ENCODE measurements at places on chromosomes 6 and 20.

- no peak for DNase-seq
These were observed 106.3 kb downstream of the ADTRP start for GRCh38 chr6:11672256-11672655.

GRCh38 chr20:39083761-39084160 lies 121.6 kb downstream of the DHX35 start:
- no peak for DNase-seq

DNA sequence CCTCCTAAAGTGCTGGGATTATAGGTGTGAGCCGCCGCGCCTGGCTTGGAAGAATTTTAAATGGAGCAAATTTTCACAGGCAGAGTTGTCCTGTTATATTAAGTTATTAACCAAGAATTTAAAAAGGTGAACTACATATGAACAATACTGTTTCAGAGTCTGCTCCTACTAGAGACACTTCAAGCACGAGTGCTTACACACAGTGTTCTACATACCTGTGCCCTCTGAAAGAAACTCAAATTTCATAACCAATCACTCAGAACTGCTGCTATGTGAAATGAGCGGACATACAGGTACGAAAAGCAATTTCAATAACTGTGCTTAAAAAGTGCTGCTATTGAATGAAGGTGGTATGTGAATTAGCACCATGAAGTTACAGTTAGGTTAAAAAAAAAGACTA lies 262.0 kb downstream of the SYNE1 start:
- DNase-seq, result no peak

DNA sequence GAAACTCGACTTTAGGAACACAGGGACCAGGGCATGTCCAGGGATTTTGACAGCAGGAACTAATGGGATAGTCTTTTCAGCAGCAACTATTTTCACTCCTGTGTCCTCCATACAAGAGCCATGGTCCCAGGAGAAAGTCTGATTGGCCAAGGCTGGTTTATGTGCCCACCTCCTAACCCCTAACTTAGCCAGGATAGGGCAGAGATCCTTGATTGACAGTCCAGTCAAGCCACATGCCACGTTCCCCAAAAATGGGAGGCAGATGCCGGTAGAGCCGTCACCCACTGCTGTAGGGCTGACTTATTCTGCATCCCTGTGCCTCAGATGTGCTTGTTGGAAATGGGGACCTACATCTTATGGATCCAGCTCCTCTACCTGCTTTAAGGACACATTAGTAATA lies 22.3 kb downstream of the SLC2A10 start:
- no peak for DNase-seq

DNA sequence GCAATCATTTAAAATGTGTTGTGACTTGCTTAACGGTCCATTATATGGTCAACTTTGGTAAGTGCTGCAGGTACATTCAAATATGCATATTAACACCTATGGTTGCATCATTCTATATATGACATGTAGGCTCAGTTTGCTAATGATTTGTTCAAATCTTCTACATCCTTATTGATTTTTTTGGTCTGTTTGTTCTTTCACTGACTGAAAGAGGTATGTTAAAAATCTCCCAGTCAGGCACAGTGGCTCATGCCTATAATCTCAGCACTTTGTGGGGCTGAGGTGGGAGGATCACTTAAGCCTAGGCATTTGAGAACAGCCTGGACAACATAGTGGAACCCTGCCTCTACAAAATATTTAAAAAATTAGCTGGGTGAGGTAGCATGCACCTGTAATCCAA lies 29.2 kb downstream of the PIGU start:
- no peak for DNase-seq

GRCh38 chr6:8137529-8137939 lies 35.2 kb upstream of the EEF1E1 start:
- no peak for DNase-seq

GRCh38 chr6:68778356-68779020 lies 143.4 kb downstream of the ADGRB3 start:
- no peak for DNase-seq

GRCh38 chr20:63656451-63656850 lies 1.7 kb upstream of the RTEL1 start:
- no peak for DNase-seq

DNA sequence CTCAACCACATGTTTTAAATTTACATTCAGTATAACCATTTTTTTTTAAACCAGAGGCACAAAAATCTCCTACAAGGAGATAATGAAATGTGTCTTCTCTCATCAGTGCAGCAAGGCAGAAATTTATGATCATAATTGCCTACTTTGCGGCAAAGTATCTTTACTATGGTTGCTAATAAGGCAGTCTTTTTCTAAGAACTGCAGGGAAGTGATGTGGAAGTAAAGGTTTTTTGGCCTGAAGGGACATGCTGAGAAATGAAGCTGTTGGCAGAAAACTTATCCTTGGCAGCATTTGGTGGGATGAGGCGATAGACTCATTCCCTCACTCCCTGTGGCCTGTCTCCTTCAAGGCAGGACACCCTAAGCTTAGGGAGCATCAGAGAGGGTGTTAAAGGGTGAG lies 48.7 kb downstream of the SCGN start:
- no peak for DNase-seq

DNA sequence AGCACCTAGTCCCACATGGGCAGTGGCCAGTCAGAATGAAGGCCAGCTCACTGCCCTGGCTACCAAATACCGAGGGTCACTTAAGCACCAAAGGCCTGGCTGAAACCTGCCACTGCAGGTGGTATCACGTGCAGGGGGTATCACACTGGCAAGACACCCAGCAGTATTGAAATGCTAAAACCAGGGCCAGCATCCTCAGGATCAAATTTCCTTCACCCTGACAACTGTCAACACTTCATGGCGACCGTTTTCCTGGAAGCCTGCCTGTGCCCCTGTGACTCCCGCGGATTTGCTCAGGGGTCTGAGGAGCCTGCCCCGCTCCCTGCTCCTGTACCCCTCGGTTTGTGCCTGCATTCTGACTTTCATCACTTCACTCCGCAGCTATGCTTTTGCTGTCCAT lies 151.1 kb downstream of the TTLL2 start:
- no peak for DNase-seq

DNA sequence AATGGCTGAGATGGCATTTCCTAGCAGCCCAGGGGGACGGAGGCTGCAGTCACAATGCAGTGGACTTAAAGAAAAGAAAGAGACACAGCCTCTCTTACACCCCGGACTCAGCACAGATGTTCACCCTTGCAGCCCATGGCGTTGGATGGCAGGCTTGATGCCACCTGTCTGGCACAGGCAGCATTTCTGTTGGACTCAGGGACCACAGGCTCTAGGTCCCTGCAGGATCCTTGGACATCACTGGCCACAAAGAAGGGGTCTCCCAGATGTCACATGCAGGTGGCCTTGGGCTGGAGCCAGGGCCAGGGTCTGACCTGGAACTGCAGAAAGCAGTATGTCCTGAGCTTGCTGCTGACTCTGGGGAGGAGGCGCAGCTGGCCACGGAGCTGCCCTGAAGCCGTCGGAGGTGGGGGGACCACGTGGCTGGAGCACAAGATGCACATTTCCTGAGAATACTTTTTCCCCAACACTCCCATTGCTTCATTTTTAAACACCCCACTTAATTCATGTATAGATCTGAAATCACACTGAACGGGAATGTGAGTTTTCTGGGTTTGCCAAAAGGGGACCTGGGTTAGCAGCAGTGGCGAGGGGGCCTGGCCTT lies 102.3 kb upstream of the SULF2 start:
- no peak for DNase-seq

Measured in activated T-cell treated with anti-CD3 and anti-CD28 coated beads for 48 hours (primary cell).